ENCODE measurements at places on chromosomes 6 and 20.

DNA sequence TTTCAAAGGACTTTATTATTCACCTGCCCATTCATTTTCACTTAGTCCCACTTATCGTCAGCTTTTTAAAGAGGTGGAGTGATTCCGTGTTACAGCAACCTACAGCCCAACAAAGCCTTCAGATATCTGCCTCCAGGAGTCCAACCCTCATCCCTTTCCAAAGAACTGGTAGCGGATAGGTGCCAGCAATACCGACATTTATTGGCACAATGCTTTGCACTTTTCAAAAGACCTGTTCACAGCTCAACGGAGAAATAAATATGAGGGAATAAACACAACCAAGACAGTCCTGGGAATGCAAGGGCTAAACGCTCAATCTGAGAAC, 819 bp upstream of the MTRF1L start:
- DNase-seq, result no peak

GRCh38 chr20:24149881-24150307, 161.3 kb upstream of the GGTLC1 start:
- no peak for DNase-seq

GRCh38 chr20:59873409-59873808, 60.0 kb downstream of the SYCP2 start:
- no peak for DNase-seq

GRCh38 chr20:46130534-46130933, 12.4 kb downstream of the CD40 start:
- no peak for DNase-seq

DNA sequence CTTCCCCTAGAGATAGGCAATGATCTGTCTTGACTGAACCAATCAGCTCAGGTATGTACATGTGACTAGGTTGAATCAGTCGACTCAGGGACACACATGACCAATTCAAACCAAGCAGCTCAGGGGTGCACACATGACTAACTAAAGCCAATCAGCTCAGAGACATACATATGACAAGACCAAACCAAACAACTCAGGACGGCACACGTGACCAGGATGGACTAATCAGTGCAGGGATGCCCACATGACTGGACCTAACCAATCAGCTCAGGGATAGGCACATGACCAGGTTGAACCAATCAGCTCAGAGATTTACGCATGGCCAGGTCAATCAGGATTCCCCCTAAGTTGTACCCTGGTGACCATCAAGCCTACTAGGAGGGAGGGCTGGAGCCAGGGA, 310.3 kb downstream of the CDH26 start:
- no peak for DNase-seq

DNA sequence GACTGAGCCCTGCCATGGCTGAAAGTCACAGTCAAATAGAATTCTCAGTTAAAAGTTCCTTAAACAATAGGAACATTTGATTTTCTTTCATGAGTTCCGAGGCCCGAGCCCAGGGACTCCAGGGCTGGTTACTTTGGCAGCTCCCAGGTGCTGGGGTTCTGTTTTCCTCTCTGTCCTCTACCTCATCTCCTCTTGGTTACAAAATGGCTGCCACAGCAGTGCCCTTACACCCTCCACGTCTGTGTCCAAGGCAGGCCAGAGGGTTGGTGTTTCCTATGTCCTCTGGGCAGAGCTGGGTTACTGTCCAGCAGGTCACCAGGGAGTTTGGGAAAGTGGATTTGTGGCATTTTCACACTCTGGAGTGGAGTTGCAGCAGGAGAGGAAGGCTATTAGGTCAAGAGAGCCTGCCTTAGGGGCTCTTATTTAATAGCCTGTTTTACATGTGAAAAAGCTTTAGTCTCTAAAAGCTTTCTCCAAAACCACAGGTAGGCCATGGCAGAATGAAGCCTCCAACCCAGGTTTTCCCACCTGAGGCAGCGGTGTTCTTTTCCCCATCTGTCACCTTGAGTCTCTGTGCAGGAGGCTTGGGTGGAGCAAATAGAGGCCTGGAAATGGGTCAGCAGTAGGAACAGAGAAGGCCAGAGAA, 111.0 kb downstream of the DTD1 start:
- no peak for DNase-seq

- peak; percentile 55 for DNase-seq
Observed at GRCh38 chr20:62136283-62137091, 6.7 kb downstream of the PSMA7 start.

GRCh38 chr6:5846889-5847288, 159.8 kb downstream of the NRN1 start:
- DNase-seq, result no peak

DNA sequence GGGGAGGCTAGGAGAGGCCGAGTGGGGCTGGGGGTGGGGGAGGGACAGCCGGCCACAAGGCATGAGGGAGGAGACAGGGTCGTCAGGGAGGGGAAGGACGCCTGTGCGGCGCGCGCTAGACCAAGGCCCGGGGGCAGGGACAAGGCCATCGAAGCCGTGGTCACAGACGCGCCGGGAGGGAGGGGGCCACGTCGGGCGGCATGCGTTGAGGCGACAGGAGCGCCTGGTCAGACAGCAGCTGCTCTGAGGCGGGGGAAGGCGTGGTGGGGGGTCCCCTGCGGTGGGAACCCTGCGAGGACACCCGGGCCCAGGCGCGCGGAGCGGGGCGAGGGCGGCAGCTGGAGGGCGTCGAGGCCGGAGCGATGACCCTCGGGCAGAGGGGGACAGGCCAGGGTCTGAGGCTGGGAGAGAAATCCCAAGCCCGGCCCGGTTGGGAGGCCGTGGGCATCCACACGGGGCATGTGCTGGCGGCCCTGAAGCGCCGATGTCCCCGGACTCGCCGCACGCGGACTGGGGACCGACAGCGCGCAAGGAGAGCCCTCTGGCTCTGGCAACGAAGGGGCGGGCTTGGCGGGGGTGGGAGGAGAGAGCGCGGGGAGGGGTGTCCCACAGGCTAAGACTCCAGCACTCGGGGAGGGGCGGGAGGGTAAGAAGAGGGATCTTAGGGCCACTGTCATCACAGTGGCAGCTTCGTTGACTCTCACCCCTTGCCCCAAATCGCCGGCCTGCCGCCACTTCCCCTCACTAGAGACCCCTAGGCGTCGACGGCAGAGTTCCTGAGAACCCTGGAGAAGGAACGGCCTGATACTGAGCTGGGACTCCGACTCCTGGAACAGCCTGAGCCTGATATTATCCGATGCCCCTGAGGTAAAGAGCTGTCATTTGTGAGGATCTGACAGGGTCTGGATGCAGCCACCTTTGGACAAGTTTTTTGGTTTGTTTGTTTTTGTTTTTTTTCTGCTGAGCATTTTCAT, 5.0 kb downstream of the TMEM239 start:
- DNase-seq, result no peak

DNA sequence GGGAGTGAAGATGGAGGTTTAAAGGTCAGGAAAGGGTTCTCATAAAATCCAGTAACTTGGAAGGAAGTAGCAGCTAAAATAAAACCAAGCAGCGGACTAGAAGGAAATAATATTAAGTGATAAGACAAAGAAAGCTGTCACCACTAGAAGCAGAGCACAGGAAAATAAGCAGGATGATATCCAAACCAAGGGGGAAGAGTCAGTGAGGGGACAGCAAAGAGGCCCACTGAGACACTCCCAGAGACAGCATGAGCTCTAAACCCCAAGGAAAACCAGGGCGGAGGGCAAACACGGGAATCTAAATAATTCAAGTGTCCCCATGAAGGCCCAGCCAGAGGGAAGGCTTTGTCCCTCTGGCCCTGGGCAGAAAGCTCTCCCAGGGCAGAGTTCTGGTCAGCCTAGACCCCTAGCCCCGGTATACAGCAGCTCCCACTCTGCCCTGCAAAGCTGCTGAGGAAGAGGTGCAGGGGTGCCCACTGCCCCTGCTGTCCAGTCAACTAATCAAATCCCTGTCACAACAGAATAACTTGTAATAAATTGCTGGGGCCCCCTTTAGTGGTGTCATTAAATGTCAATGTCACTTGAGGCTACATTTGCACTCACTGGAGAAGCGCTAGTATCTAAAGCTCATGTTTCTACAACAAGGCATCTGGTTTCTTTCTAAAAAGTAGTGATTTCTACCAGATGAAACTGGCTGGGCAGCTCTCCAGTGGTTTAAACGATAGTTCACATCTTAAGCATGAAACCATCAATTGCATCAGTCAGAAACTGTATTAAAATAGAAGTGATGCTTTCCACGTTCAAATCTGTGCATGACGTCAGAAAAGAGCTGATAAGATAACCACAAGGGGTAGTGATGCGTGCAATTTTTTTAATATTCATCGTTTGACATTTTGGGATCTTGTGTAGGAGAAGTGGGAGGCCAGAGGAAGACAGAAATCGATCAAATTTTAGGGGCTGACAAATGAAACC, 13.6 kb downstream of the PDE10A start:
- DNase-seq, result no peak

- no peak for DNase-seq
Observed at GRCh38 chr6:166580076-166581050, 6.1 kb downstream of the RAMACL start.

- DNase-seq, result no peak
Observed at GRCh38 chr6:3343089-3343883, 84.5 kb downstream of the PSMG4 start.

DNA sequence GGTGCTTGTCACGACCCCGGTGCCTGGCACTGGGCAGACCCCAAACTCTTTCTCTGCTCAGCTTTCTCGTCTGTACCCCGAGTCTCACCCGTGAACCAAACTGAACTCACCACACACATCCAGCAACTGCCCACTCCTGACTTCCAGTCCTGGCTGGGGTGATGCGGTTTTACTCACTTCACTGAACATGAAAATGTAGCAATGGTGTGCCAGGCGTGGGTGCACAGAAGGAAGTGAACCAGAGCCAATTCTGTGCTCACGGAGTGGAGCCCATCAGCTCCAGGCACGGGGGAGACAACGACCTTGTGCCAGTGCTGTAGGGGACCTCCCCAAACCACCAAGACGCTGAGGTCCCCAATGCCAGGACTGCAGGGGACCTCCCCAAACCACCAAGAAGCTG, 78.7 kb upstream of the AFDN start:
- DNase-seq, result no peak

DNA sequence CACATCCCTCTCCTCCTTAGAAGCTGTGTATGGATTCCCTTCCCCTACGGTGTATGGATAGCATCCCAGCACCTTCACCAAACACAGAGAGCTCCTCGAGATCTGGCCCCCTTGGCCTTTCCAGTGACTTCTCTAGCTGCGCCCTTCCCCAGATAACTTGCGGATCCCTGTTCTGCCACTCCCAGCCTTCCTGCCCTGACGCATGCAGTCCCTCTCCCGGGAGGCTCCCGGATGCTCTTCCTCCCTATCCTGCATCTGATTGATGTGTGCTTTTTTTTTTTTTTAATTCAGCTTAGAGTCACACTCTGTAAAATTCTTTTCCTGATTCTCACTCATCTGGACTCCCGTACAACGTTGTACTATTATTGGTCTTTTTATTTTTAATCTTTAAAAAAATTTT, 44.8 kb downstream of the GCNT2 start:
- DNase-seq, result no peak

GRCh38 chr6:15398633-15399275, 152.9 kb downstream of the JARID2 start:
- DNase-seq, result no peak

DNA sequence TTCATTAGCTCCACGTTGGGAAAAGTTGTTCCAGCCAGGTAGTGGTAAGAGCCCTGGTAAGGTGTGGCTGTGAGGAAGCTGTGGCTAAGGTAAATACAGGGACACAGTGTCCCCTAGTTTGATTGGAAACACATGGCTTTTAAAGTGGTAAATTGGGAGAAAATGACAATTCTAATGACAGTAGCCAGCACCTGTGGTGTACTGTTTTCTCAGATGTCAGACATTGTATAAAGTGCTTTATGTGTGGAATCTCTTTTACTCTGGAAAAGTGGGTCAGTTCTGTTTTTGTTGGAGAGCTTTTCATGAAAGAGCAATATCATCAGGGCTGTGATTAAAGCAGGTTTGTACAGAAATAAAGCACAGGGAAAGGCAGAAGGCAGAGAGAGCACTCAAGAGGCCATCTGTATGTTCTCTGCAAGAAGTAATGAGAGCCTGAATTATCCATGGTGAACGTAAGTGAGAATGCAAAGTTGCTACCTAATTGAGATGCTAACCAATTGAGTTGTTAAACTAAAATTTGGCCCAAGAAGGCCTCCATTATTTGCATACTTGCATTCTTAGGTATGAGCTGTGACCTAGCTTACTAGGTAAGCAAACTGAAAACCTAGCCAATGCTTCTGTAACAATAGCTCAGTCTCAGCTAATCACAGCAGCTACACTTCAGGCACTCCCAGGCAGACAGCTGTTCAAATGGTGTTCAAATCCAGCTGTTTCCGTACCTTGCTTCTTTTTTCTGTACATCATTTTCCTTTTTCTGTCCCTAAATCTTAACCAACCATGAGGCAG, 28.2 kb downstream of the MRAP2 start:
- DNase-seq, result no peak

DNA sequence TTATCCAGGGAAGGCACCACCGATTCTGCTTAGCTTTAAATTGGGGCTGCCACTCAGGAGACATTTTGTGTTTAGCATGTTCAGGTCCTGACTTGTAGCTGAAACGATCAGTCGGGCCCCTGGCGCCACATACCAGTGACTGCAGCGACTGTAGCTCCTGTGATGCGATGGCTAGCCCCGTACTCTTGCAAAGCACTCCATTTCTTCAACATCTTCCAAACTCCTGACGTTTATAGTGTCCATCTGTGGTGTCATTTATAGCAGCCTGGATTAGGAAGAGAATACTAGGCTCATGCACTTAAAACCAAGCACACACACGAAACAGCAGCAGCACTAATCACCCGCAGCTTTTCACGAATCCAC, 13.0 kb downstream of the POU3F2 start:
- DNase-seq, result no peak

- no peak for DNase-seq
Observed at GRCh38 chr6:11412011-11412424, 125.5 kb upstream of the TMEM170B start.

DNA sequence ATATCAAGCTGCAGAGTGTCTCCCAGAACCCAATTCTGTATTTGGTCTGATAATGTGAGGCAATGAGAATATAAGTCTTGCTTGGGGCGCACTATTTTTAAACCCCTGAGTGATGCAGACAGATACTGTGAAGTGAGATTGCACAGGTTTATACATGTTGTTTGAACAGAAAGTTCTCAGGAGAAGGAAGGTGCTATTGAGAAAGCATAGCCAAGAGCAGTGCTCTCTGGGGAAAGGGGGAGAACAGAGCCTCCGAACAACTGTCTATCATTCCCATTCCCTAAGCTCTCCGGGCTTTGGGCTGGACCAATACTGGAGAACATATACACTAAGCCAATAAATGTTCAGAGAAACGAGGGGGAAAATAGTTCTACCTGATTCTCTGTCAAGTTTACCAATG, 75.8 kb downstream of the PERP start:
- no peak for DNase-seq
